ENCODE measurements at places on chromosomes 11 and 22.

- no peak for DNase-seq
- no peaks in the 10 kb centered on the region for H3K4me1 ChIP-seq
- H3K27me3 ChIP-seq, result no peaks in the 10 kb centered on the region
Observed at GRCh38 chr11:113014262-113015097, 53.3 kb downstream of the NCAM1 start.

DNA sequence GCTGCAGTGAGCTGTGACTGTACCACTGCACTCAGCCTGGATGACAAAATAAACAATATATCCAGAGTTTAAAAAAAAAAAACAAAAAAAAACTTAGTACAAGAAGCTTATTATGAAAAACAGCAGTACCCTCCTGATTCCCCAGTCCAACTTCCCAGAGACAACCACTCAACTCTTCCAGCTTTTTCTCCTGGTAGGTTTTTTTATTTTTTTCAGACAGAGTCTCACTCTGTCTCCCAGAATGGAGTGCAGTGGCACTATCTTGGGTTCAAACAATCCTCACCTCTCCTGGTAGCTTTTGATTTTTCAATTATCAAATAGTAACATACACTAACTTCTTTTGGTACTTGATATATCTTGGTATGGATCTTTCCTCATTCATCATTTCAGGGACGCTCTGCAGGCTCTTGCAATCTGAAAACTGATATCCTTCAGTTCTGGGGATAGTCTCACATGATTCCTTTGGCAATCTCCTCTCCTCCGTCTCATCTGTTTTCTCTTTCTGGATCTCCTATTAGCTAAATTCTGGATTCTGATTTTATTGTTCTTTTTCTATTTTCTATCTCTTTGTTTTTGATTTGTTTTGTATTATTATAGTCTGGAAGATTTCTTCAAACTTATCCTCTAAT is 44.9 kb downstream of the ALG9 start:
- DNase-seq, result no peak
- no peak overlapping the region for H3K27ac ChIP-seq
- no peaks in the 10 kb centered on the region for H3K27me3 ChIP-seq
- no peaks in the 10 kb centered on the region for H3K36me3 ChIP-seq
- H3K4me3 ChIP-seq, result no peak overlapping the region

- no peak overlapping the region for H3K4me3 ChIP-seq
- H3K27ac ChIP-seq, result no peak overlapping the region
- no peaks in the 10 kb centered on the region for H3K36me3 ChIP-seq
- DNase-seq, result no peak
- no peaks in the 10 kb centered on the region for H3K4me1 ChIP-seq
- no peaks in the 10 kb centered on the region for H3K27me3 ChIP-seq
Observed at GRCh38 chr11:15911377-15912044, 444.8 kb downstream of the SOX6 start.

DNA sequence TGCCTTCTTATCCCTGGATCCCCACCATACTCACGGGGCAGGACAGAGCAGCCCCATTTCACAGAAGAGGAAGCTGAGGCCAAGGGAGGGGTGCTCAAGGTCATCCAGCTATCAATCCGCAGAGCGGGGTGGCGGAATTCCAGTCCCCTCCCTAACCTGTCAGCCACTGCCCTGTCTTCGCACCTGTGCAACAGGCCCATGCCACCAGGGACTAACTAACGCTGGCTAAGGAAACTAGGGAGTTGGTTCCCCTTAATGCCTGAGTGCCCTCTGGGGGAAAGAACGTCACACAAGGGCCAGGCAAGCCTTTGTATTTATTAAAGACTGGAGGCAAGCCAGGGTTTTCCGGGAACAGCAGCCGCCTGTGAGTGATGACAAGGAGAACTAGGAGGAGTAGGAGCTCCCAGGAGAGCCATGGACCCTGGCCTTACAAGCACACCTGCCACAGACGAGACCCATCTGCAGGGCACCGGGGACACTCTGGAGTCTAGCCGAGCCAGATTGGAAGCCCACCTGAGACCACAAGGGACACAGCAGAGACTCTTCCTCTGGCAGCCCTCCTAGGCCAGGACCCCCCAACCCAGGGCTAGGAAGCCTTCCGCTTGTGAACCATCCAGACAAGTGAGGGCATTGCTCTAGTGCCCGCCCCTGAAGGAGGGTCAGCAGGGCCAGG is 64.4 kb downstream of the MYH9 start:
- no peaks in the 10 kb centered on the region for H3K4me1 ChIP-seq
- H3K27ac ChIP-seq, result no peak overlapping the region
- H3K27me3 ChIP-seq, result no peaks in the 10 kb centered on the region
- DNase-seq, result no peak

GRCh38 chr11:57476047-57476756 is 15.9 kb downstream of the RTN4RL2 start:
- peaks cover 6% of the 10 kb centered on the region for H3K27me3 ChIP-seq
- no peak for DNase-seq
- peaks cover 10% of the 10 kb centered on the region for H3K4me1 ChIP-seq
- no peak overlapping the region for H3K27ac ChIP-seq
- peak overlapping the region; percentile 28 for H3K4me3 ChIP-seq

DNA sequence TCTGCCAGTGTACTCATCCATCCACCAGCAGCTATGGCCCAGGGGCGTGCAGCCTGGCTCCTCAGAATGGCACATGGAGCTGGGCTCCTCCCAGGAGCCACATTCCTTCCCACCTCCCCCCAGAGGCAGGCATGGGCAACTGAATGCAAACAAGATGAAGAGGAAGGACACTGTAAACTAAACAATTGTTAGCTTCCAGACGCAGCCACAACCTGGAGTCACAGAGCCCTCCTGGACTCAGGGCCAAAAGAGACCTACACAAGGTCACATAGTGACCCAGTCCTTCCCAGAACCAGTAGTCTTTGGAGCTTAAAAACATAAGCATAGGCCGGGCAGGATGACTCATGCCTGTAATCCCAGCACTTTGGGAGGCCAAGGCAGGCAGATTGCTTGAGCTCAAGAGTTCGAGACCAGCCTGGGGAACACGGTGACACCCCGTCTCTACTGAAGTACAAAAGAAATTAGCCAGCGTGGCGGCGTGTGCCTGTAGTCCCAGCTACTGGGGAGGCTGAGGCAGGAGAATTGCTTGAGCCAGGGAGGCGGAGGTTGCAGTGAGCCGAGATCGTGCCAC is 30.7 kb upstream of the CLDN5 start:
- no peak overlapping the region for H3K4me3 ChIP-seq
- H3K27me3 ChIP-seq, result no peaks in the 10 kb centered on the region
- no peaks in the 10 kb centered on the region for H3K36me3 ChIP-seq
- no peak overlapping the region for H3K27ac ChIP-seq
- H3K4me1 ChIP-seq, result no peaks in the 10 kb centered on the region

- H3K27me3 ChIP-seq, result no peaks in the 10 kb centered on the region
- no peak overlapping the region for H3K27ac ChIP-seq
- H3K4me3 ChIP-seq, result no peak overlapping the region
- no peaks in the 10 kb centered on the region for H3K36me3 ChIP-seq
- no peak for DNase-seq
Observed at GRCh38 chr22:48961705-48962104, 866.0 kb downstream of the BRD1 start.

GRCh38 chr11:44982496-44983062 is 31.9 kb upstream of the TP53I11 start:
- H3K36me3 ChIP-seq, result no peaks in the 10 kb centered on the region
- no peak overlapping the region for H3K27ac ChIP-seq
- peaks cover 2% of the 10 kb centered on the region for H3K4me1 ChIP-seq
- no peak overlapping the region for H3K4me3 ChIP-seq
- no peaks in the 10 kb centered on the region for H3K27me3 ChIP-seq

DNA sequence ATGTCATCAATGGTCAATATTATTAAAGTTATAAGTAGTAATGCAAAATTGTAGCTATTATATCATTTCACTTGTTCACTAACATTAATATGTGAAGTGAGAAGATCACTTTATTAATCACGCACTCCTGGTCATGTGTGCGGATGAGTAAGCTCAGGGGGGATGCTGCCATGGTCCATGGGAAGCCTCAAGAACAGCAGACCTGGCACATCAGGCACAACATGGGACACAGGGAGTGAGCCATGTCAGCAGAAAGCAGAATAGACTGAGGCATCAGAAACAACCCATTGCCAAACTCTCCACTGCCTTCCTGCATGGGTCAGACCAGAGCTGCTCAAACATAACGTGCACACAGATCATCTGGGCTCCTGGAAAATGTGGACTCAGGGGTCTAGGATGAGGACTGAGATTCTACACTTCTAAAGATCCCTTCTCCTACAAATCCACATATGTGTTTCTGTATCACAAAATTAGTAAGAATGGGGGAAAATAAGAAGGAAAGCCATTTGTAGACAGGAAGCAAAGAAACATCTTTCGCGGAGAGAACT is 63.8 kb upstream of the VPREB1 start:
- H3K27ac ChIP-seq, result no peak overlapping the region
- DNase-seq, result no peak
- no peaks in the 10 kb centered on the region for H3K36me3 ChIP-seq
- H3K4me1 ChIP-seq, result 0 out of 2 replicates have a peak, but pooled peaks cover 1% of the 10 kb centered on the region

- H3K27me3 ChIP-seq, result no peaks in the 10 kb centered on the region
- DNase-seq, result no peak
- H3K4me1 ChIP-seq, result no peaks in the 10 kb centered on the region
Observed at GRCh38 chr11:70024773-70025045, 53.4 kb upstream of the ANO1 start.

GRCh38 chr11:45968901-45969300 is 46.4 kb downstream of the LARGE2 start:
- no peak for DNase-seq
- H3K4me3 ChIP-seq, result no peak overlapping the region
- H3K27me3 ChIP-seq, result no peaks in the 10 kb centered on the region
- H3K36me3 ChIP-seq, result no peaks in the 10 kb centered on the region
- H3K27ac ChIP-seq, result no peak overlapping the region

GRCh38 chr11:30429550-30429949 is 106.6 kb downstream of the ARL14EP start:
- no peak for DNase-seq
- H3K27me3 ChIP-seq, result no peaks in the 10 kb centered on the region
- peaks cover 1% of the 10 kb centered on the region for H3K4me1 ChIP-seq
- H3K36me3 ChIP-seq, result no peaks in the 10 kb centered on the region
- H3K4me3 ChIP-seq, result no peak overlapping the region

GRCh38 chr11:15519124-15519791 is 404.5 kb downstream of the INSC start:
- H3K36me3 ChIP-seq, result no peaks in the 10 kb centered on the region
- H3K4me1 ChIP-seq, result no peaks in the 10 kb centered on the region
- no peak overlapping the region for H3K27ac ChIP-seq
- no peaks in the 10 kb centered on the region for H3K27me3 ChIP-seq

DNA sequence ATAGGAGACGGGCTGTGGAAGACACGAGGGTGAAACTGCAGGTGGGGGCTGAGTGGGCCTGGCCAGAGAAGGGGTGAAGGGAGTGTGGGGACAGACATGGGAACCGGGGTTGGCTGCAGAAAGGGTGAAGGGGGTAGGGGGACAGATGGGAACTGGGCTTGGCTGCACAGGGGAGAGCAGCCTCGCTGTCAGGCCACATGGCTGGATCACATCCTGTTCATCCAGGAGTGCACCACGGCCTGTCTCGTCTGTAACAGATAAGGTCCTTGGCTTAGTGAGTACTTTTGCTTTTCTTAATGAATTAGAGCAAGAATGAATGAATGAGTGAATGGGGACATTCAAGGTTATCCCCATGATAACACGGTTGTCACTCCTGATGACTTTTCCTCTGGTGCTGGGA is 13.5 kb downstream of the FBLN1 start:
- H3K27me3 ChIP-seq, result no peaks in the 10 kb centered on the region
- no peak overlapping the region for H3K27ac ChIP-seq
- H3K4me1 ChIP-seq, result peaks cover 11% of the 10 kb centered on the region
- H3K4me3 ChIP-seq, result no peak overlapping the region

DNA sequence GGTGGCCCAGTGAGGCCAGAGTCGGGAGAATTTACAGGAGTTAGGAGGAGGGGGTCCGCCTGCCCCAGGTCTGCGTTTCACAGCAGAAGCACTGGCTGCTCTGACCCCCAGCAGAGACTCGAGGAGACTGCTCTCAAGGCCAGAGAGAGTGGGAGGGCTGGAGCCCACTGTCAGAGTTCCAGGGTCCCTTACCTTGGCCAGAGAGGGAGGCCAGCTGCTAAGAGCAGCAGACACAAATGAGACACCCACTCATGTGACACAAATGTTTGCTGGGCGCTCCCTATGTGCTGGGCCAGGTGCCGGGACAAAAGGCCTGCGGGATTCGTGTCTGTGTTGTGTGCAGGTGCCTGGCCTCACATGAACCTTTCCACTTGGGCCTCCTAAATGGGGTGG is 2.8 kb upstream of the TNFRSF13C start:
- peaks cover 10% of the 10 kb centered on the region for H3K27me3 ChIP-seq
- peaks cover 12% of the 10 kb centered on the region for H3K4me1 ChIP-seq
- no peak overlapping the region for H3K27ac ChIP-seq
- no peak overlapping the region for H3K4me3 ChIP-seq

- no peak overlapping the region for H3K4me3 ChIP-seq
- H3K27me3 ChIP-seq, result no peaks in the 10 kb centered on the region
Observed at GRCh38 chr11:25349537-25349936, 852.7 kb downstream of the LUZP2 start.

GRCh38 chr11:129610125-129610524 is 205.5 kb upstream of the TMEM45B start:
- no peaks in the 10 kb centered on the region for H3K36me3 ChIP-seq
- H3K4me3 ChIP-seq, result no peak overlapping the region
- DNase-seq, result no peak
- H3K27ac ChIP-seq, result no peak overlapping the region
- 0 out of 2 replicates have a peak, but pooled peaks cover 1% of the 10 kb centered on the region for H3K27me3 ChIP-seq

- no peaks in the 10 kb centered on the region for H3K27me3 ChIP-seq
- no peak overlapping the region for H3K27ac ChIP-seq
- peaks cover 6% of the 10 kb centered on the region for H3K4me1 ChIP-seq
- H3K4me3 ChIP-seq, result no peak overlapping the region
Observed at GRCh38 chr22:30361916-30362650, 5.3 kb downstream of the CCDC157 start.

DNA sequence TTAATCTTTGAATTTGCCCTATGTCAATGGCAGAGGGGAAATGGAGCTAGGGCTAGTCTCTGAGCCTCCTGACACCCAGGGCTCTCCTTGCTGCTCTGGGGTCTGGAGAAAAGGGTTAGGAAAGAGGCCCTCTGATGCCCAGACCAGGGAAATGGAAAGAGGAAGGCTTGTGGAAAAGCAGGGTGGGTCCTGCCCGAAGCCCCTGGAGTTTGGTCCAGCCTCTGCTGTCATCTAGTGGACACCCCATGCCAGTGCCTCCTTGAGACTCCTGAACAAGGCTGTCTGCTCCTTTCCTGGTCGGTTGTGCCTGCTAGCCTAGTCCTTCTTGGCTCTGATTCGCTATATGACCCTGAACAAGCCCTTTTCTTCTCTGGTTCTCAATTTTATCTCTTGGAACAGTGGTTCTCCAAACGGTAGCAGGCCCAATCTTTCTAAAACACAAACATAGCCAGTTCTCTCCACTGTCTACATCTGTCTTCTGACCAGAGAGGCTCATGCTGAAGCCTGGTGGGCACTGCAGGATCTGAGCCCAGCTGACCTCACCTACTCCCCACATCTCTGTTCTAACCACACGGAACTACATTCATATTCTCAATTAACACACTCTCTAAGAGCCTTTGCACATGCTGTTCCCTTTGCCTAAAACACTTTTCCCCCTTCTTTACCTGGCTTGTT is 8.8 kb upstream of the PLA2G3 start:
- no peaks in the 10 kb centered on the region for H3K4me1 ChIP-seq
- peak; percentile 43 for DNase-seq
- H3K27me3 ChIP-seq, result no peaks in the 10 kb centered on the region

DNA sequence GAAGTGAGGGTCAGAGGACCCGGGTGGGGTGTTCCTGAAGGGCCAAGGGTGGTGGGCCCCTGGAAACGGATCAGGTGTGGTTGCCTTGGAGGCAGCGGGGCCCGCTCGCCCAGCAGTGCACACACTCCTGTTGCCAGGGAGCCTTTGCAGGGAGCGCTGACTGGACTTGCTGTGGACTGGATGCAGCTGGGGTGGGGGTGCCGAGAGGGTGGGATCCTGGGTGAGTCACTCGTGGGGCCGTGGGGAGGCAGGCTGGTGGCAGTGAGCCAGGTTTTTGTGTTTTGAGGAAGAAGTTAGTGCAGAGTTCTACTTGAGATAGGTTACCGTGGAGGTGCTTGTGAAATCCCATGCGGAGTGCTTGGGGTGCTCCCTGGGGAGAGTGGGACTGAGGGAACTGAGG is 1.3 kb downstream of the MRPL23 start:
- DNase-seq, result no peak
- H3K36me3 ChIP-seq, result no peaks in the 10 kb centered on the region
